A549 treated with Hydrocortisone at 1 μM for 4 hours (cell line): ENCODE measurements at places on chromosomes 2 and 18. TPM values are rescaled to one million over a fixed set of nuclear protein-coding genes. Genes with fewer than 3 reads are reported as not detected.

The EVX2 gene
- total RNA-seq = not detected in 5 replicates

The WDR12 gene
- total RNA-seq = 48.0 to 73.0 TPM (median 67.4 TPM) in 5 replicates

The SKA1 gene
- total RNA-seq = 10.9 to 16.1 TPM (median 12.0 TPM) in 5 replicates

The CFAP65 gene
- 0.07 to 0.29 TPM (median 0.20 TPM) in 5 replicates for total RNA-seq

The PDE6D gene
- 19.6 to 23.3 TPM (median 22.2 TPM) in 5 replicates for total RNA-seq

The DYNAP gene
- not detected in 5 replicates for total RNA-seq
